ENCODE measurements at places on chromosomes 16 and 17.

- no peak for DNase-seq
Observed at GRCh38 chr17:58811290-58811689, 55.6 kb downstream of the PPM1E start.

DNA sequence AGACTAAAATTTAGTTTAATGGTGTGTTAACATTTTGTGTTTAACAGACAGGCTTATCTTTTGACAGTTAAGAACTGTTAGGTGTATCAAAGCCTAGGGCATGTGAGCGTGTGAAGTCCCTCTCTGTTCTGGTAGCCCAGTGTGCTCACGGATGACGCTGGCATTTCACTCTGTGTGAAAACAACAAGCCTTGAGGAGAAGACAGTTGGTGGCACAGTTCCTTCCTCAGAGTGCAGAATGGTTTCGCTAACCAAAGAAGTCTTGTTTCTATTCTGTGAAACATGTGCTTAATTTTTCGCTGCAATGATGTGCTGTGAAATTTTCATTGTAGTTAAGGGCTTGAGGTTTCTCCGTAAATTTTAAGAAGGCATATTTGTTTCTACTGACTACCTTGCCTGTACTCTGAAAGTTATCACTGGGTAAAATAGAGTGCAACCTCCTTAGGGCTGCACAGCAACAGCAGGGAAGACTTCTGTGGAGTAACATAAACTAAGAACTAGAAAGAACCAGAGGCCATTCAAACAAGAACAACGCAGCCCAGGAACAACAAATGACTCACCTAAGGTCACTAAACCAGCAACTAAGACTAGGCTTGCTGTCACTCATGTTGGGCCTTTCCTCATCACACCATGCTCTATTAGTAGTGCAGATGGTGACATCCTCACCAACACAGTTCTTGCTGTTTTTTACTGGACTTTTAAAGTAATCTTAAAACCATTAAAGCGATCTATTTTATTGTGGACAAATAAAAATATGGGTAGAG lies 33.4 kb downstream of the BRD7 start:
- DNase-seq: no peak

- no peak for DNase-seq
Observed at GRCh38 chr17:31404028-31404949, 12.8 kb downstream of the RAB11FIP4 start.

DNA sequence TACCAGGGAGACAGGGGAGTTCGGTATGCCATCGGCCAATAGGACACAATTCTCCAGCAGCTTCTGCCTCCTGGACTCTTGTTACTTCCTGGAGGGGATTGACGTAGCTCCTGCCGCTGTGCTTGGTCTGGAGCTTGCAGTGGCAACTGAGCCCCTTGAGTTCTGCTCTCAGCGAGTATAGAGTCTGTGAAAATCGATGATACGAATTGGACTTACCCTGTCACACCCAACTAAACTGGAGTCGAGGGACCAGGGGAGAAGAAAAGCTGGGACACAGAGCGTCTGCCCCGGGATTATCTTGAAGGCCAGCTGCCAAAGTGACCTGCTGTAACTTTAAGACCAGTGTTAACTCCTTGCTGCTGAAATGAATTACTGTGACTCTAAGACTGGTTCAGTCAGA lies 22.2 kb downstream of the SEC14L1 start:
- no peak for DNase-seq

- DNase-seq: no peak
Observed at GRCh38 chr16:543301-544164, 16.0 kb downstream of the CAPN15 start.

All from tibial nerve (tissue), 4 donors.